ENCODE measurements at places on chromosomes 3 and 15. TPM values are rescaled to one million over a fixed set of nuclear protein-coding genes. Genes with fewer than 3 reads are reported as not detected.

GRCh38 chr3:48863122-48863521 is 15.4 kb upstream of the PRKAR2A start:
- no peaks in the 10 kb centered on the region for H3K27me3 ChIP-seq
- DNase-seq, result no peak
- H3K36me3 ChIP-seq, result no peaks in the 10 kb centered on the region
- H3K27ac ChIP-seq, result no peak overlapping the region
- no peaks in the 10 kb centered on the region for H3K4me1 ChIP-seq
- no peak overlapping the region for H3K4me3 ChIP-seq

DNA sequence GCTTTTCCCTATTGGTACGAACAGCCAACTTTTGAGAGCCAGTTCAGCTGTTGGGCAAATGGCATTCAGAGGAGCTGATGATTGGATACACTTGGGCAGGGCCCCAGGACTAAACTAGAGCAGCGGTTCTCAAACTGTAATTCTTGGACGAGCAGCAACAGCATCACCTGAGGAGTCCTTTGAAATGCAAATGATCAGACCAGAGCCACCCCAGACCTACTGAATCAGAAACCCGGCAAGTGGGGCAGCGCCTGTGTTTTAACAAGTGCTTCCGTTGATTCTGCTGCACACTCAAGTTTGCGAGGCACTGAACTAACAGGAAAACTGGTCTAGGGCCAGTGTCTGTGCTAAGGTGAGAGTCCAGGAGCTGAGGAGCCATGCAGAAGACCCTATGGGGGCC is 239.7 kb downstream of the UACA start:
- DNase-seq, result peak; percentile 42
- no peaks in the 10 kb centered on the region for H3K4me1 ChIP-seq
- H3K36me3 ChIP-seq, result no peaks in the 10 kb centered on the region
- no peak overlapping the region for H3K4me3 ChIP-seq

DNA sequence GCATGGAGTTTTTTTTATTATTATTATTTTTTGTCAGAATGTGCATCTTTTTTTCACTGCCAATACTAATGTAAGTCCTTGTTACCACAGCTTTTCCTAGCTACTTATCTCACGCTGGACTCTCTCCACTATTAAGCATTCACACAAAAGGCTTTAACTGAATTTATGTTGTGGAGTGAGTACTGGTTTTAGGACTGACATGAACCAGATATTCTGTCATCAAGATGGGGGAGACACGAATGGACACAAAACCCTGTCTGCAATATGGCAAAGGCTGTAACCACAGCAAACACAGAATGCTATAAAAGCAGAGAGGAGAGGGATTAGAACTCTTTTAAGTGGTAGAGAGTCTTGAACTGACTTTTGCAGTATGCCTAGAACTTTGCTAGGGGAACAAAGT is 592.2 kb upstream of the TBL1XR1 start:
- H3K27ac ChIP-seq, result no peak overlapping the region
- no peak overlapping the region for H3K4me3 ChIP-seq
- no peaks in the 10 kb centered on the region for H3K36me3 ChIP-seq
- no peaks in the 10 kb centered on the region for H3K27me3 ChIP-seq

Gene C3orf49
- total RNA-seq, result not detected

DNA sequence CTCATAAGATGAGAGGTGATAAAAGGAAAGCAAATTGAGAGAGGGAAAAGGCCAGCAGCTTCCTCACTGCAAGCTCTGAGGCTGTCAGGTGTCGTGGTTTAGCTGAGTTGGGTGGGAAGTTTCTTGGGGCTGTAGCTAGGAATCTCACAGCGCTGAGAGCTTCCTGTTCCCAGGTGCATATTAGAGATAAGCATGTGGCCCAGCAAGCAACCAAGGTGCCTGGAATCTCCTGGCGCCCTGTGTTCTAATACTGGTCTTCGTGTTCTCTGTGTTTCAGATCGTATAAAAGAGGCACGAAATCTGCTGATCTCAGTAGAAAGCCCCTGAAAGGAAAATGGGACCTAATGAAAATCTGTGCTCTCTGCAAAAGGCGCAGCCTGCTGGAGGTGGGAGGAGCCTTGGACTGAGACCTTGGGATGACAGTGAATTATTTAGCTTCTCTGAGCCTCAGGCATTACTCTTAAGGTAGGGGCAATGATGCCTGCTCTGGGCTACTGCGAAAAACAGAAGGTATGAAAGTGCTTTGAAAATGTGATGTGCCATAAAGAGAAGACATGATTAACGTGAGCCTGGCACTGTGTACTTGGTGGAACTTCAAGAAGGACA is 499.9 kb downstream of the TBL1XR1 start:
- H3K27me3 ChIP-seq, result no peaks in the 10 kb centered on the region
- no peak overlapping the region for H3K4me3 ChIP-seq
- DNase-seq, result peak; percentile 80
- no peaks in the 10 kb centered on the region for H3K36me3 ChIP-seq
- H3K4me1 ChIP-seq, result peaks cover 26% of the 10 kb centered on the region

- H3K27me3 ChIP-seq, result no peaks in the 10 kb centered on the region
- no peak for DNase-seq
- no peaks in the 10 kb centered on the region for H3K4me1 ChIP-seq
- no peaks in the 10 kb centered on the region for H3K36me3 ChIP-seq
- no peak overlapping the region for H3K27ac ChIP-seq
These were observed 223.8 kb downstream of the NTRK3 start for GRCh38 chr15:88032787-88033186.

Gene NBEAL2
- 59.2 TPM for total RNA-seq

DNA sequence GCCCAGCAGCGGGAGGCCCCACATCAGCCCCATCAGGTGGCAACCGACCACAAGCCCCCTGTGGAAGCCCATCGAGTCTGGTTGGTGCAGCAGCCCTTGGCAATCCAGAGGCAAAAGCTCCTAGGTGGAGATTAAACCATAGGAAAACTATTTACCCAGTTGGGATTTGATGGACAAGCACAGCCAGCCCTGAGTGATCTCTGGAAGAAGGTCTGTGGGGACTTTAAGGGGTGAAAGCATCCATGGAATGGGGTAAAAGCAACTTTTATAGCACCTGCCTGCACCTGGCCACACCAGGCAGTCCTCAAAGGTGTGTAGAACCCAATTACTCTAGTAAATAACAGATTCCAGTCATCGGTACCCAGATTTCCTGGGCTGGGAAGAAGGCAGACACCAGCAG is 206.3 kb downstream of the IGSF11 start:
- no peaks in the 10 kb centered on the region for H3K27me3 ChIP-seq
- no peaks in the 10 kb centered on the region for H3K36me3 ChIP-seq
- H3K4me3 ChIP-seq, result no peak overlapping the region
- no peaks in the 10 kb centered on the region for H3K4me1 ChIP-seq
- no peak overlapping the region for H3K27ac ChIP-seq
- no peak for DNase-seq

Gene PEAK1
- total RNA-seq, result 22.6 TPM

Gene FBXL22
- total RNA-seq, result 1.1 TPM

DNA sequence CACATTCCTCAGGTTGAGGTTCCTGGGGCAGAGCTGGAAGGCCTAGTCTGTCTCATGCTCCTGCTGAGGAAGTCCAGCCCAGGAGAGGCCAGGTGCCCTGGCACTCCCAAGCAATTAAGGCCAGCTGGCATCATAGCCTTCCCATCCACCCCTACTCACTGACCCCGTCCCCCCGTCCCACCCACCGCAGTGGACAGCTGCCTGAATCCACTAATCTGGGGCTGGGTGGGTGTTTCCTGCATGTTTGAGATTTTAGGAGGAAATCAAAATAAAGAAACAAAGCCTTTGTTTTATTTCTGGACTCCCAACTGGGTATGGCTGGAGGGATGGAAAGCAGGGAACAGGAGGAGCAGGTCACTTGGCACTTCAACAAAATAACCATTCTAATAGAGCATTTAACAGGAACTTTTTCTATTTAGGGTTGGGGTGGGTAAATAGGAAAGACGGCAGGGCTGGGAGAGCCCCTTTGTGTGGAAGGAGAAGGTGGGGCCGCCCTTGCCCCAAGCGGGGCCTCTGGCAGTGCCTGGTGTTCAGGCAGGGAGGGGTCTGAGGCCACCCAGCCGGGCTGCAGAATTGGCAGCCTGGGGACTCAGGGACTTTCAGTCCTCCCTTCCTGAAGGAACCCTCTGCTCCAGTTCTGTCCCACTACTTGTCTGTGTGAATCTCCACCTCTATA is 8.5 kb downstream of the MRAS start:
- H3K27me3 ChIP-seq, result no peaks in the 10 kb centered on the region
- H3K27ac ChIP-seq, result no peak overlapping the region
- no peak overlapping the region for H3K4me3 ChIP-seq
- DNase-seq, result no peak
- no peaks in the 10 kb centered on the region for H3K4me1 ChIP-seq

Gene TERC
- total RNA-seq, result 8.6 TPM

DNA sequence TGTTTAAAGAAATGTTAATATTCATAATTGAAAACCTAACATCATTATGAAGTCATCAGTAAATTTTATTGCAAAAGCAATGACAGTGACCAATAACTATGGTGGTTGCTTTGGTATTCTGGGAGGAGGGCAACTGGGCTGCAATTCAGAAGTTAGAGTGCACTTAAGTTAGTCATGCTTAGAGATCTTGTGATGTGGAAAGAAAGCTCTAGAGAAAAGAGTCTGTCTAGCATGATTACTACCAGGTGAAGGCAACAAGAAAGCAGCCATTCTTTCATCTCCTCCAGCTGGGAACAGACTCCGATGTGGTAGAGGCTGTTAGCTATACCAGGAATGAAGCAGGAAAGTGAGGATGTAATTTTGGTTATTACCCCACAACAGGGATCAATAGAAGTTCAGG is 625.6 kb downstream of the SI start:
- DNase-seq, result no peak
- no peak overlapping the region for H3K27ac ChIP-seq
- H3K36me3 ChIP-seq, result no peaks in the 10 kb centered on the region
- peaks cover 2% of the 10 kb centered on the region for H3K4me1 ChIP-seq

GRCh38 chr3:76723366-76723765 is 316.5 kb upstream of the ROBO2 start:
- H3K4me1 ChIP-seq, result no peaks in the 10 kb centered on the region
- no peak for DNase-seq
- no peaks in the 10 kb centered on the region for H3K27me3 ChIP-seq
- H3K36me3 ChIP-seq, result no peaks in the 10 kb centered on the region
- no peak overlapping the region for H3K4me3 ChIP-seq
- no peak overlapping the region for H3K27ac ChIP-seq

- H3K36me3 ChIP-seq, result no peaks in the 10 kb centered on the region
- DNase-seq, result no peak
- H3K4me3 ChIP-seq, result no peak overlapping the region
These were observed 10.2 kb downstream of the SENP8 start for GRCh38 chr15:72128359-72128758.

DNA sequence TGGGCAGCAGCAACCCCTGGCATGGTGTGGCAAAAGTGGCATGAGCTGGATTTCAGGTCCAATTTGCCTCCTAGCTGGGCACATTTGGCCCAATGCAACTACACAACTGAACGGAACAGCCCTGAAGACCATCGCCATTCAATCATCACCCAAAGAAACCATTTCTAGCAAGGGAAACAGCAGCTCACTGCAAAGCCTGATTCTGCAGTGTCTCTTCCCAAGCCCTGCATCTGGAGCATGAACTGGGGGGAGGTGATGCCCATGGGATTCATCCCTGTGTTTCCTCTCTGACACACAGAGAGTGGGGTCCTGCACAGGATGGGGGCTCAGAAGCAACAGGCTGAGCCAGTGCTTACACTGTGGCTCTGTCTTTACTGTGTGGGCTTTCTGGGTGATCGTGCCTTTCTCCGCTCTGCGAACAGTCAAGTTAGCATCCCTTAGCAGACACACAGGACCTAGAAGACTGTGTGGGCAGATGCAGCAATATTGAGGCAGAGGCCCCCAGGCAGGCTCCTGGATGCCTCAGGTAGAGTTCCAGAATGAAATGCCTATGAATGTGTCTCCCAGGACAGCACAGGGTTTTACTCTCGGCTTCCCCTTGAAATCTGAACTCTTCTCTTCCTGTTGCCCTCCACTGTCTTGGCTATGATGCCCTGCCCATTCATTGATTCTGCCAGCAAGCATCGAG is 91.1 kb upstream of the ALDH1A3 start:
- no peak overlapping the region for H3K27ac ChIP-seq
- peak; percentile 24 for DNase-seq
- no peaks in the 10 kb centered on the region for H3K4me1 ChIP-seq

GRCh38 chr15:52361494-52361893 is 65.9 kb upstream of the MYO5C start:
- H3K27ac ChIP-seq, result no peak overlapping the region
- H3K27me3 ChIP-seq, result no peaks in the 10 kb centered on the region
- no peak for DNase-seq
- H3K4me3 ChIP-seq, result no peak overlapping the region
- no peaks in the 10 kb centered on the region for H3K4me1 ChIP-seq
- no peaks in the 10 kb centered on the region for H3K36me3 ChIP-seq

DNA sequence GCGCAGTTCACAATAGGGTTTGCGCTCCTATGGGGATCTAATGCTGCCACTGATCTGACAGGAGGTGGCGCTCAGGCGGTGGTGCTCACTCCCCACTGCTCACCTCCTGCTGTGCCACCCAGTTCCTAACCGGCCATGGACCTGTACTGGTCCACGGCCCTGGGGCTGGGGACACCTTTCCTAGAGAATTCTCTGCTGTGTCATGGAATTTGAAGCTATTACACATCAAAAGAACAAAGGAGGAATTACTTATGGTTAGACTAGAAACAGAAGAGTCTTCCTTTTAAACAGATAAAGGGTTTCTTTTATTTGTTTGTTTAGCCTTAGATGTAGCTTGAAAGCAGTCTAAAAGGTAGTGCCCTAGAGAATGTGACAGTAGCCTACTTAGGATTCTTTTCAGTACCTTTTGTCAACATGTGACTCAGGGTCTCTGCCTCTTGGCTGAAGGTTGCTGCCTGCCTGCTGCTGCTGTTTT is 50.3 kb downstream of the PAK2 start:
- no peak overlapping the region for H3K27ac ChIP-seq
- H3K4me3 ChIP-seq, result peak overlapping the region; percentile 61
- peaks cover 3% of the 10 kb centered on the region for H3K4me1 ChIP-seq
- peaks cover 84% of the 10 kb centered on the region for H3K36me3 ChIP-seq
- DNase-seq, result no peak
- H3K27me3 ChIP-seq, result no peaks in the 10 kb centered on the region

Gene NECTIN3
- 18.9 TPM for total RNA-seq

DNA sequence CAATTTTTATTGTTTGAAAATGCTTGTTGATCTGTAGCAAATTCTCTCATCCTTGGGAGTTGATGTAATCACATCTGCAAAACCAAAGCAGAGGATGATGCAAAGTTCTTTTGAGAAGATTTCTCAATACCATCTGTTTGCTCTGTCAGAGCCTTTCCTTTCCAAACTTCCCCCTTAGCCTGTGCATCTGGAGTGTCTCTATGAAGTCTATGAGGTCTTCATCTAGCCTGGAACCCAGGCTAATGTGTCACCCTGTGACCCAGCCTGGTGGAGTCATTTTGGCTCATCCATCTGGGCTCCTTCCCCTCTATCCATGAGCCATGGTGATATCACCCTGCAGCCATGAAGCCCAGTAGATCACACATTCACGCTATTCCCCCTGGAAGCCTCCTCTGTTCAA is 123.2 kb upstream of the SLC7A14 start:
- no peak for DNase-seq
- no peaks in the 10 kb centered on the region for H3K4me1 ChIP-seq
- peak overlapping the region; percentile 44 for H3K4me3 ChIP-seq
- H3K27ac ChIP-seq, result no peak overlapping the region
- H3K27me3 ChIP-seq, result no peaks in the 10 kb centered on the region

Gene RHOV
- total RNA-seq, result 3.2 TPM
